ENCODE measurements at places on chromosomes 13 and 19.
A peak's percentile ranks its signal among the peaks of the same experiment; 100 is the strongest.

DNA sequence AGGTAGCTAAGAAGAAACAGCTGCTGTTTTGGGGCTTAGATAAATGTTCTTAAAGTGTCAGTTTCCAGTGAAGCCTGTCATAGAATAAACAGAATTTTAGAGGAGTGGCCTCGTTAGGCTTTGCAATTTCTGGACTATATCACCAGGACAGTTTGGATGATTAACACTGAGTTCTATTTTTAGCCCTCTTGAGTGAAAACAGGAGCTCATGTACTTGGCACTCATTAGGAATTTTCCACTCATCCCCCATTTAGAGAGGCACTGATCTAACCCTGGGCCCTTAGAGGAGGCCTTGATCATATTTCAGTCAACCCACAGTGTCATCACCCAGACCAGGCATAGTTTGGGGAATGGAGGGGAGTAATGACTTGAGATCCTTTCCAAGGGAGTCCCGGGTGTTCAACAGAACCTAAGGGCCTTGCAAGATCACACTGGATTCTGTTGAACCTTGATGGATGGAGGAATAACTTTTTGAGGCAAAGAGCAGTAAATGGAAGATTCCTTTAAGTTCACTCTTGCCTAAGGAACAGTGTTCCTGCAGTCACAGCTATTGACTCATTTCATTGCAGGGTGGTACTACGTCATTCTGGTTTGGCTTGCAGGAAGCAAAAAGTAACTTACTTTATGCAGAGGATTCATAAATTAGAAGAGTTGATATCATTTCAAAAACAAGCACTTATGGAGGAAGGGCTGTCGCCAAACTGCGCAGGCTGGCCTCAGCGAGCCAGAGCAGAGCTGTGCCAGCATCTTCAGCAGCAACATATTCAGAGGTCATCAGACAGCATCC lies 160.2 kb downstream of the SLC7A1 start:
- peak; percentile 26 for DNase-seq

DNA sequence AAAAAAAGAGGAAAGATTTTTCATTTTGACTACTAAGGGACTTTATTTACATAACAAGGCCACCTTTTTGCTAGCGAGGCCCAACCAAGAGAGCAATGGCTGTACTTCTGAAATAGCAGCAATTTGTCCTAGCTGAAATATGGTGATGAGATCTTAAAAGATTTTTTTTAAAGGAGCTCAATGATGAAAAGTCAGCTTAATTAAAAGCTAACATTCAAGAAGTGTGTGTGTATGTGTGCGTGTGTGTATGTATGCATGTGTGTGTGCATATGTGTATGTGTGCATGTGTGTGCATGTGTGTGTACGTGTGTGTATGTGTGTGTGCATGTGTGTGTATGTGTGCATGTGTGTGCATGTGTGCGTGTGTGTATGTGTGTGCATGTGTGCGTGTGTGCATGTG lies 24.6 kb upstream of the TM9SF2 start:
- DNase-seq, result no peak

GRCh38 chr13:105914291-105915036 lies 621.0 kb downstream of the EFNB2 start:
- peak; percentile 18 for DNase-seq

DNA sequence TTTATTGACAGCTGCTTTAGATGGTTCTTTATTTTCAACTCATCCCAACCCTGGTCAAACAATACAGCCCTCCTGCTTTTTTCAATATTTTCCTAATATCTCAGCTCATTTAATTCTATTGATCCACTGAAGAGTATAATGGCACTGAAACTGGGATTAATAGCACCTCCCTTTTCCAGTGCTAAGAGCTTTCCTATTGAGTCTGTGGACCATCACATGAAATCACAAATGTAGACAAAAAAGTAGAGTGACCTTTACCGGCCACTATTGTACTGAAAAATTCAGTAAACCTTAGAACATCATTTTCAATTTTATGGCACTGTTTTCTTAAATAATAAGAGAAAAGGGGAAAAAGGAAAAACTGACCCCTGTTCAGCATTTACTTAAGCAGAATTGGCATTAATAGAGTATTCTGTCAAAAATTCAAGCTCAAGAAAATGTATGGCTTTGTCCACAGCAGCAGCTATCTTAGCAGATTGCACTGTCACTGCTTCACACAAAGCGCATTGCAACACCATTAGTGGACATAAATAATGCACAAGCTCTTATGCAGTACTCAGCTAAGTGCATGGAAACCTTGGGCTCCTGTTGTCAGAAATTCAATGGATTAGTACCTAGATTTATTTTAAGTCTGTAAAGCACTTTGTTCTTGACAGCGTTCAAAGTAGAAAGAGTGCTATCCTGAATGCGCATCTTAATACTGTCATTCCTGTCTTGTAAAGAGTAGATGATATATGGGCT lies 851.0 kb upstream of the KLHL1 start:
- no peak for DNase-seq

- no peak for DNase-seq
Observed at GRCh38 chr19:14237014-14237941, 31.3 kb upstream of the ADGRL1 start.

- no peak for DNase-seq
Observed at GRCh38 chr13:103022336-103022735, 43.9 kb downstream of the SLC10A2 start.

GRCh38 chr13:24734950-24735349 lies 29.0 kb upstream of the RNF17 start:
- DNase-seq, result no peak

DNA sequence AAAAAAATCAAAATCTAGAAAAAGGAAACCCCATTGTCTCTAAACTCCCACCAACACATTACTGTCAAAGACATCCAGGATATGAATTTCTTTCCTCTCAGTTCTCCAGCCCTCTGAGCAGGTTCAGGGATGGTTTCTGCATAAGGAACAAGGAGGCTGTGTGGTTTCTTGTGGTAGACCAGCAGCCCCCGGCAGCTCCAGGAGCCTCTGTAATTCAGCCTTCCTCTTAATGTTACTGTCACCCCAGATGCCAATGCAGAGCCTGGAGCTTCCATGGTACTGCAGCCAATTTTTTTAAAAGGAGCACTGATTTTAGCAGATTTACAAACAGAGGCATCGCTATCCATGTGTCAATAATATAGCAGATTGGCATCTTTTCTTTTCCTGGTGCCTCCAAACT lies 100.6 kb upstream of the FAM216B start:
- no peak for DNase-seq

- DNase-seq, result no peak
Observed at GRCh38 chr13:63010072-63010658, 1594.5 kb upstream of the PCDH20 start.

- no peak for DNase-seq
Observed at GRCh38 chr13:87208636-87209035, 462.5 kb upstream of the SLITRK5 start.

DNA sequence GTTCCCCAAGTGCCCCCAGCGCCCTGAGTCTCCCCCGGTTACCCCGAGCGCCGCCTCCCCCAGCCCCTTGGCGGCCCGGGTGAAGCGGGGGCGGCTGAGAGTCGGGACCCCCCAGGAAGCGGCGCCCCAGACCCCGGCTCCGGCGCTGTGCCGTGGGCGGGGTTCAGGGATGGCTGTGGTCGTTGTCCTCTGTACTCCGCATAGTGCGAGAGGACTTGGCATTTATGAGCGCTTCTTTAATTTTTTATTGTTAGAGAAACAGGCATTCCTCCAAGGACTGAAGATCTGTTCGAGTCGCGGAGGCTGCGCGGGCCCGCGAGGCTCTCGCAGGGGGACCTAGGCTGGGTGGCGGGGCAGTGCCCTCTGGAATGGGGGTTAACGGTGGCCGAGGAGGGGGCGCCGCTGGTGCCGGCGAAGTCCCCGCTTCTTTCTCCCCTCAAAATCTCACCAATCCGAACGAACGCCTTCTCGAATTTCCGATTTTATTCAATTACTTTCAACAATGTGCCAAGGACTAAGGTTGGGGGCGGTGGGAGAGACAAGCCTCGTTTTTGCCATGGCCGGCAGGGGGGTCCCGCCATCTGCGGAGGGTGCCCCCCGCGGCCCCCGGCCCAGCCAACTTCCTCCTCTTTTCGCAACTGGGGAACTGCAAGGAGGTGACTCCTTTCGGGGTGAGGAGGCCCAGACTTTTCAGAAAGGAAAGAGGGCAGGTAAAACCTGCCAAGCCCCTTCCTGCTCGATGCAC lies 596 bp upstream of the GJB2 start:
- no peak for DNase-seq

DNA sequence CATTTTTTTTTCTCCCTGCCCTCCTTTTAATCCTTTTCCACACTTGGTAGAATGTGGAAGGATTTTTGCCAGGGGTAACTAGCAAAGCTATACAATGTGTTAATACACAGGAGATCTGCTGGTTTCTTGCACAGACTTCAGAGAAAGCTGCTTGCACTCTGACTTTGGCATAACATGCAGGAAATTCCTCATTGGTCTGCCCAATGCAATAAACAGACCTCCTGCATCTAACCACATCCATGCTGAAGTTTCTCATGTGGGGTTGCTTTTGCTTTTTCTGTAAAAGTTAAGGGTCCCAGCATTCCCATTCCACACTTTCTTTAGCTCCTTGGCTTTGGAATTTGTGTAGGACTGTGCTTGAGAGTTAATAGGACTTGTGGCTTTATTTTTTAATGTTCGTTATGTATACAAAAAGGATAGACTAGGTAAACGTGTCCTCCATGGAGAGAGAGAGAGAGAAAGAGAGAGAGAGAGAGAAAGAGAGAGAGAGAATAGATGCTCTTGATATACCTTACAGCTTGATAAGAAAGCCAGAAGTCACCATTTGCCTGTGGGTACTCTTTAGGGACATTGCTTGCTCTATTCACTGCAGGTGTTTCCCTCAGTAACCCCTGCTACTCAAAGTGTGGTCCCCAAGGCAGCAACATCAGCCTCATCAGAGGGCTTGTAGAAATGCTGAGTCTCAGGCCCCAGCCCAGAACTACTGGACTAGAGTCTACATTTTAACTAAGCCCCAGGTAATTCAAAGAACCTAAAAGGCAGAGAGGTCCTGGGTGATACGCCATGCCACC lies 170.5 kb downstream of the SHISA2 start:
- DNase-seq, result no peak

DNA sequence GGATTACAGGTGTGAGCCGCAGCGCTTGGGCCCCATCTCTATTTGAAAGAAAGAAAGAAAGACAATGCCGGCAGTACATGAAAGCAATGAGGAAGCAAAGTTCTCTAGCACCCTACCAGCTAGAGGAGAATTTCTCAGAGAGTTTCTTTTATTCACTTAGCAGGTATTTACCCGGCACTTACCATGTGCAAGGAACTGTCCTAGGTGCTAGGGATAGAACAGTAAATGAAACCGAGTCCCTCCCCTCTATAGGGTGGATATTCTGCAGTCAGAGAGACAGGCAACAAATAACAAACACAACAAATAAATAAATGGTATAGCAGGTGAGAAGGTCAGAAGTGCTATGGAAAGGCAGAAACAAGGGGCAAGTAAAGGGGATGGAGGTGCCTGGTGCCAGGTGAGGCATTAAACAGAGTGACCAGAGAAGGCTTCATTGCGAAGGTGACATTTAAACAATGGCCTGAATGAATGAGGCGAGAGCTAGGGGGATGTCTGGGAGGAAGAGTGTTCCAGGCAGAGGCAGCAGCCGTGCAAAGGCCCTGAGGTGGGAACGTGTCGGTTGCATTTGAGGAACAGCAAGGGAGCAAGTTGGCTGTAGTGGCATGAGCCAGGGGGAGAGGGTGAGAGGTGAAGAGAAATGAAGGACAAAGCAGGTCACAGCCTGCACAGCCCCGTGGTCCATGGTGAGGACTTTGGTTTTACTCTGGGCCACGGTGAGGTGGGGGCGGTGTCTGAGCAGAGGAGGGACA lies 10.8 kb upstream of the MYH14 start:
- DNase-seq, result no peak

- no peak for DNase-seq
Observed at GRCh38 chr13:70297189-70297616, 189.0 kb upstream of the KLHL1 start.

- DNase-seq, result no peak
Observed at GRCh38 chr13:106108346-106108745, 427.1 kb downstream of the EFNB2 start.

- no peak for DNase-seq
Observed at GRCh38 chr19:16476401-16476800, 4.6 kb upstream of the EPS15L1 start.

DNA sequence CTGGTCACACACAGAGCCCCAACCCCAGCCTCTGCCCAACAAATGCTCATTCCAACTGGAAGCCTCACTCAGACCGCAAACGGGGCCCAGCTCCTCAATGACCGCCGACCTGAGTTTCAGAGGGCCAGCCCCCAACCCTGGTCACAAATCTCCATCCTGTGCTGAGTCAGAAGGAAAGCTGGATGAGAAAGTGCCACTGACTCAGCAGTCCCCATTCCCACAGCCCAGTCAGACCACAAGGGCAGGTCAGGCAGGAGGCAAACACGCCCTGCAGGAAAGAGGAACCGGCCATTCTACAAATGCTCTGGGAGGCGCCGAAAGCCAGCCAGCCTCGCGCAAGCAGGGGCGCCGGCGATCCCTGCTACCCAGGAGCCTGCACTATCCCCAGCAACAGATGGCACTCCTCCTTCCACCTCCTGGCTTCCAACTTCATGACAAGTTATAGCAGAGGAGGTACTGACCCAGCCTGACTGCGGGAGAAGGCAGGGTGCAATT lies 14.1 kb upstream of the PRKD2 start:
- no peak for DNase-seq

DNA sequence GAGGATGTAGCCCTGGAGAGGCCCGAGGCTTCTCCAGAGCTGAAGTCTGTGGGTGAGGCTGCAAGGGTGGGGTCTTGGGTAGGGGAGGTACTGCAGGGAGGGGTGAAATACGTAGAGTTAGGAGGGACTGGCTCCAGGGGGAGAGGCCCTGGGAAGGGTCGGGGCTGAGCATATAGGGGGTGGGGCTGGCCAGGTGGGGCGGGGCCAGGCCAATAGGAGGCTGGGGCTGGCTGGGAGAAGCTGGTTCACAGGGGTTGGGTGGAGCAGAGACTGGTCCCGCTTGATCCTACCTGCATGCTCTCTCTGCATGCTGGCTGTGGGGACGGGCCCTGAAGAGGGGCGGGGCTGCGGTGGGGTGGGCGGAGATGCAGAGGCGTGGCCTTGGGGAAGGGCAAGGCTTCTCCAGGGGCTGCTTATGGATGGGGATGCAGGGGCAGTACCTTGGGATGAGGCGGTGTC lies 51.9 kb downstream of the CELF5 start:
- no peak for DNase-seq

DNA sequence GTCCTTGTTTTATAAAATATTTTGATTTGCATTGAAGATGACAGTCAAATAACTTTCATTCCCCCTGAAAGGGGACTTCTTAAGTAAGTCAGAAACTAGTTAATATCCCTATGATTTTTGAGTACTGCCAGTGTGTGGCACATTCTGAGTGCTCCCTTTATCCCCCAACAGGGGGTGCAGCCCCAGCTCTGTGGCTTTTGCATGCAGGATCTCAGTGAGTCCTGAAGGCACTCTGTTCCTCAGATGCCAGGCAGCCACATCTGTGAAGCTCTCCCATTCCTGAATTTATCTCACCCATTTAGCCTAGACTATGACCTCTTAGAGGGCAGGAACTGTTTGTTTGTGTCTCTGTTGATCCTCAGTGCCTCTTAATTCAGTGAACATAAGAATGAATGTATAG lies 123.1 kb downstream of the CDK8 start:
- DNase-seq, result no peak
